ENCODE measurements at places on chromosomes 7 and 10. TPM values are rescaled to one million over a fixed set of nuclear protein-coding genes. Genes with fewer than 3 reads are reported as not detected.
A peak's percentile ranks its signal among the peaks of the same experiment; 100 is the strongest.

Gene RTKN2
- 99.5 TPM for total RNA-seq

Gene CH25H
- 1.6 TPM for total RNA-seq

GRCh38 chr7:121313793-121314676 is 14.8 kb upstream of the WNT16 start:
- no peaks in the 10 kb centered on the region for H3K4me1 ChIP-seq
- H3K27me3 ChIP-seq: no peaks in the 10 kb centered on the region
- DNase-seq: no peak
- no peaks in the 10 kb centered on the region for H3K36me3 ChIP-seq

- no peaks in the 10 kb centered on the region for H3K36me3 ChIP-seq
- no peak for DNase-seq
- H3K4me1 ChIP-seq: no peaks in the 10 kb centered on the region
- H3K4me3 ChIP-seq: no peak overlapping the region
- H3K27me3 ChIP-seq: no peaks in the 10 kb centered on the region
Measured at GRCh38 chr10:131071721-131072120, 239.8 kb downstream of the TCERG1L start.

DNA sequence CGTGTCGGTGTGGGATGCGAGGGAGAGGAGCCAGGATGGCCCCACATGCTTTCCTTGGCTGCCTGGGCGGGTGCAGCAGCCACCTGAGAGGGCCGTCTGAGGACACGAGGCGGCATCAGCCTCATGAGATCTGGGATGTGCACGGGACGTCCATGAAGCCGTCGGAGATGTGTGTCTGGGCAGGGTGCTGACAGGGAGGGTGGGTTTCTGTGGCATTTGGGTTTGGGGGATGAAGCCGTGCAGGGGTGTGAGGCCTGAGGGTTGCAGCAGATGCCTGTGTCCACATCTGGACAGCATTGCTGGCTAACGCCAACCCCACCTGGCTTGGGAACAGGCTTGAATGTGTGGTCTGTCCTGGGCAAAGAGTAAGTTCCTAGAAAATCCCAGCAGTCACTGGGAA is 179.5 kb downstream of the DNAJB6 start:
- no peaks in the 10 kb centered on the region for H3K36me3 ChIP-seq
- DNase-seq: no peak
- no peaks in the 10 kb centered on the region for H3K4me1 ChIP-seq
- H3K27ac ChIP-seq: no peak overlapping the region

DNA sequence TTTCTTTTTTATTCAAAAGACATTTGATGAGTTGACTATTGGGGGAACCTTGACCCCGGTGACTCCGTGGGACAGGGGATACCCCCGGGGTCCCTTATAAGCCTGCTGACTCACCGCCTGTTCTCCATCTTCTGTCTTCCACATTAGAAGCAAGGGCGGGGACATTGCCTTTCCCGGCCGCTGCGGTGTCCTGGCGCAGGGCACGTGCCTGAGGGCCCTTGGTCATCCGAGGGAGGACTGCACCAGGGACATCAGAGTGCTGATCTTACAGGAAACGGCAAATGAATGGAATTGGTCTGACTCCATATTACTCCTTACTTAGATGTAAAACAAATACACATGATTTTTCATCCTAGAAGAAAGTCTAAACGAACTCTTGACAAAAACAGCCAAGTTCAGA is 170.1 kb downstream of the CUX1 start:
- no peaks in the 10 kb centered on the region for H3K27me3 ChIP-seq
- DNase-seq: no peak
- no peaks in the 10 kb centered on the region for H3K36me3 ChIP-seq
- H3K4me3 ChIP-seq: no peak overlapping the region
- H3K4me1 ChIP-seq: no peaks in the 10 kb centered on the region

DNA sequence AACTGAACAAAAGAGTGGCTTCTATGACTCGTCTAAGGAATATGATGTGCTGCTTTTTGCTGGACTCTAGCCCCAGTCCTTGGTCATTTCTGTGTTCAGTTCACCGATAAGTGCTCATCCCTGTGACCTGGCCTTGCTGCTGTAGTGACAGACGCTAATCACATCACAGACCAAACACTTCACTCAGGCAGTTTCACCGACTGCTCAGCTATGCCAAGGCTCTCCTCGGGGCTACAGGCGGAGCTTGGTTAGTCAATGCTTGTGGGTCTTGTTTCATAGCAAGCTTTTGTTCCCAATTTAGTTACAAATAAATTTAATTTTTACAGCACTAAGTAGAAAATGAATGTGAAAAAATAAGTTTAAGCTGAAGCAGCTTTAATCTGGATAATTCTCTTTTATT is 190.8 kb upstream of the PRKCQ start:
- H3K27ac ChIP-seq: no peak overlapping the region
- no peaks in the 10 kb centered on the region for H3K36me3 ChIP-seq
- no peak for DNase-seq
- no peaks in the 10 kb centered on the region for H3K4me1 ChIP-seq
- H3K27me3 ChIP-seq: peaks cover 9% of the 10 kb centered on the region

- H3K27ac ChIP-seq: no peak overlapping the region
- peak; percentile 48 for DNase-seq
- H3K36me3 ChIP-seq: no peaks in the 10 kb centered on the region
- H3K4me3 ChIP-seq: no peak overlapping the region
- peaks cover 2% of the 10 kb centered on the region for H3K27me3 ChIP-seq
Measured at GRCh38 chr10:133324198-133324792, 12.4 kb downstream of the CALY start.

Data from CD4-positive, CD25-positive, alpha-beta regulatory T cell (primary cell).